ENCODE measurements at places on chromosomes 11 and 22.

DNA sequence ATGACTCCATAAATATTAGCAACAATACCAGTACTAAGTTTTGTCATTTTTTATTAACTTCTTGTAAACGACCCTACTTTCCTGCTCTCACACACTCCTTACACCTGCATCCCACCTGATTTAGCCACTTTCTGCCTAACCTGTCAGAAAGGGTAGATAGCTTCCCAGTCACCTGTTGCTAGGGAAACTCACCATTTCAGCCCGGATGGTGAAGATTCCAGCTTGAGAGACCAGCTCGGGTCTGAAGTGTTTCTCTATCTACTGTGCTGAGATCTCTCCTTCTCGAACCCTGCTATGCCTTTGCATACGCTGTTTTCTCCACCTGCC, at the start of gene PARVG:
PARVG (plus strand) TSS at position 220 of the 327 bp plus-strand sequence. CDS start 2,405 bp downstream, outside the sequence.
- no peak for DNase-seq

DNA sequence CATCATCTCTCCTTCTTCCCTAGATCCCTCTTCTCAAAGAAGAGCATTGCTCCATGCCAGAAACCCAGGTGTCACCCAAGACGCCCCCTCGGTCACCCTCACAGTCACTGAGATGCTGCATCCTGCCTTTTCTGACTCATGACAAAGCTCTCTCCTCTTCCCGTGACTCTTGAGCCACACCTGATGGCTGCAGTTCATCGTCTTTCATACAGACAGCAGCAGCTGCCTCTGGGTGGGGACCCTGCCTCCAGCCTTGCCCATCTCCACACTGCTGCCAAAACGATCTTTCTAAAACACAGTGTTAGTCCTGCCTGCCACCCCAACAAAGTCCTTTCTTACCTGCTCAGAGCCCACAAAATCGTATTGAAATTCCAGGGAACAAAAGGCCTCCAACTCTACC, 44.8 kb downstream of the BUD13 start:
- DNase-seq: no peak

DNA sequence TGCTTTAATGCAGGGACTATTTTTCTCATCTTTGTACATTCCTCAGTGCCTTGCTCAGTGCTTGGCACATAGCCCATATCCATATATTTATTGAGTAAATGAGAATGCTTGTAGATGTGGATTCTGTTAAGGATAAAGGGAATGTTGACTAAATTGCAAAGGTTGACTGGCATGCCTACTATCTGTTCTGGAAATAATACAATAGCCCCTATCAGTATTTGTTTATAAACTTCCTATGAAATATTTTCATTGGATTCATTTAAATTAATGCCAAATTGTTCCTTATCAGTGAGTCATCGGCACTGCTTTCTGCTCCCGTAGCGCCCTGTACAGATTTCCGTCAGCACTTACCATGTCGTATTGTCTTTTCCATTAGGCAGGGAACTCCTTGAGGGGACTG, 8.0 kb downstream of the RNF121 start:
- DNase-seq: no peak

DNA sequence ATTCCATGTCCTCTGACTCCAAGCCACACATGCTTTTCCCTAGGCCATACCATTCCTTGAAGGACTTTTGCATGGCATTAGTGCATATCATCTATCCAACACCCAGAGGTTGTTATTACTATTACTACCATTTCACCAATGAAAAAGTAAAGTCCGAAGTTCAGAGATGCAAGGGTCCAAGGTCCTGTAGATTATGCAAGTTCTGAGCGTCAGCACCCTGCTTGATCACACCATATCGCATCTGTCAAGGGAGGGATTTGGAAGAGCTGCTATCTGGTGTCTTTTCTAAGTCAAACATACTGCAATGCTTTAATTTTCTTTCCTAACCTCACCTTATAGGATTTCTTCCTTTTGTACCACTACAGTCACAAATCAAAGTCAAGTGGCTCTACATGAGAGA, 214.7 kb upstream of the CADM1 start:
- DNase-seq: no peak

DNA sequence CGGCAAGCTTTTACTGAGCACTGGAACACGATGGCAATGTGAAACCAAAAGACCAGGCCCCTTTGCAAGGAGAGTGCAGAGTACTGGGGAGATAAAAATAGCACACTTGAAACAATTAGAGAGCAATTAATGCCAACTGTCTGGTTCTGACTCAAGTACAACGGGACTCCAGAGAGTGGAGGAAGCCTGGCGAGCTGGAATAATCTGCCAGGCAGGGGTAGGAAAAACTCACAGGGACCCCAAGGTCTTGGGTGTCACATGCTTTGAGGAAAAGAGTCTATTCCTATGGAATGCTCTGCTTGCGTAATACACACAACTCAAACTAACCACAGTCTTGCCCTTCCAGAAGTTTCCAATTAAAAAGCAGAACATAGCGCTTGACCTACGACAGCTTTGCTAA, 113.0 kb upstream of the CLMP start:
- no peak for DNase-seq

- DNase-seq: no peak
Measured at GRCh38 chr11:133905677-133906156, 51.1 kb downstream of the IGSF9B start.

- DNase-seq: no peak
Measured at GRCh38 chr11:7796842-7797241, at the start of gene OR5P2. Gene OR5P2, minus strand, starts transcription at chr11:7796942. Its CDS starts 0 bp downstream, at chr11:7796942.

- no peak for DNase-seq
Measured at GRCh38 chr11:67423891-67424613, 4.2 kb upstream of the RPS6KB2 start.

DNA sequence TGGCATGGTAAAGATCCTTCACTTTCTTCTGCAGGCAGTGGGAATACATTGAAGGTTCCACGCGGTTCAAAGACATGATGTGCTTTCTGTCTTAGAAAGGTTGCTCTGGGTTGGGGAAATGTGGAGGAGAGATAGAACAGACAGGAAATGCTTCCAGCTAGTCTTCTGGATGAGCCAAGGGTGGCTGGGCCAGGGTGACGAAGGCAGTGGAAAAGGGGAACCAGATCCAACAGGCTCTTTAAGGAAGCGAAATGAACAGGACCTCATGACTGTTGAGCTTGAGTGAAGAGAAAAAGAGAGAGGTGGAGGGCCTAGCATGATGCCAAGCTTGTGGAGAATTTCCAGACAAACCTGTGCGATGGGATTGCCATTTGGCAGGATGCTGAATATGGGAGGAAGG, 56.4 kb upstream of the LMO1 start:
- no peak for DNase-seq

DNA sequence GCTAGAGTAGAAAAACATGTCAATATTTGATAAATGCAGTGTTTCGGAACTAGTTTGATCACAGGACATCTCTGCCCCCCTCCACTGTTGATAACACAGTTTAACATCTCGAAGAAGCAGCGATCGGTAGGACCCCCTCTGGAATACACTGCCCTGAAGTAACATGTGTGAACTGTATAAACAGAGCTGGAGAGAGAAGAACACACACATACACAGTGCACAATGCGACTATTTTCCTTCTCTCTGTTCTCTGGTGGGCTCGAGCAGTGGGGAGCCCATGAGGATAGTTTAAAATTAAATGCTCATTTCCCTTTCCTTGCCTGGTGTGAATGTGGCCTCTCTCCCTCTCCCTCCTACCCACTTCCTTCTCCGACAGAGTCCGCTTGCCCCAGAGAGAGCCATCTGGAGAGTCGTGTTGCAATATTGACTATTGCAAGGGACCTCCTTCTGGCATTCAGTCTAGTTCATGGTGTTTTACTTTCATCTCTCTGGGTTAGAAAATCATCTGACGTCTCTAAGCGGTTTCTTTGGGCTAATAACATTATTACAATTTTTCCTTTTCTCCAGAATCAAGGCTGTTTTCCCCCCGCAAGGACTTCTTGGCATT, 51.6 kb upstream of the BARX2 start:
- no peak for DNase-seq

GRCh38 chr11:992577-992976, 43.9 kb downstream of the MUC6 start:
- no peak for DNase-seq

GRCh38 chr22:30889268-30889995, 79.1 kb downstream of the MORC2 start:
- DNase-seq: no peak

Data from NCI-H187 (cell line).